ENCODE measurements at places on chromosomes 6 and 20.
A peak's percentile ranks its signal among the peaks of the same experiment; 100 is the strongest.

GRCh38 chr6:129338683-129339082, 371.3 kb downstream of the ARHGAP18 start:
- DNase-seq, result no peak

DNA sequence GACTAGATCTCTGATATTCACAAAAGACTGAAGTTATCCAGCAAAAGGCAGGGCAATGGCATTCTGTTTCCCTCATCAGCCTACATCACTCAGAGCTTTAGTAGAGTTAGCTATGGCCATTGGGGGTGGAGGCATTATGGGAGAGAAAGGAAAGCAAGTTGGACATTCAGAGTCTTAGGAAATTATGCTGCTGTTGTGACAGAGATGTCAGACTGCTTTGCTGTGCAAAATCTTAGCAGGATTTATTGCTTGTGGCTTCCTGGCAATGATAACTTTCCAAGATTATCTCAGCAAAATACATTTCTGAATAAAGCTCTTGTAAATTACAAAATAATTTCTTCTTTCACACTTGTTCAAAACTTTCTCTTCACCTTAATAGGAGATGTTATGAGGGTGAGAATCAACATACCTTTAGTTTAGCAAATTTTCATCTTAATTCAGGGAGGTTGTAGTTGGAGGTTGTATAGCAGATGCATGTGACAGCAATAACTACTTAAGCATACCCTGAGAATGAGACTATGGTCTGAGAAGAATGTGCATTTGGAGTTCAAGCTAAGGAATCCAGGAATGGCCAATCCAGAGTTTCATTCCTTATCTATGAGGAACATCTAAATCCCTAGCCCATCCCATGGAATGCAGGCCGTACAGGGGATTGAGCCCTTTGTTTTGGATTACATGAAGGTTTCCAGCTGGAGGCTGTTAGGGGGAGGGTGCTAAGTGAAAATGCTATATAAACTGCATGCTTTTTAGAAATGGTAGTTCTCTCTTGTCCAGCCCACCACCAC, 179.8 kb downstream of the HAO1 start:
- DNase-seq, result no peak

DNA sequence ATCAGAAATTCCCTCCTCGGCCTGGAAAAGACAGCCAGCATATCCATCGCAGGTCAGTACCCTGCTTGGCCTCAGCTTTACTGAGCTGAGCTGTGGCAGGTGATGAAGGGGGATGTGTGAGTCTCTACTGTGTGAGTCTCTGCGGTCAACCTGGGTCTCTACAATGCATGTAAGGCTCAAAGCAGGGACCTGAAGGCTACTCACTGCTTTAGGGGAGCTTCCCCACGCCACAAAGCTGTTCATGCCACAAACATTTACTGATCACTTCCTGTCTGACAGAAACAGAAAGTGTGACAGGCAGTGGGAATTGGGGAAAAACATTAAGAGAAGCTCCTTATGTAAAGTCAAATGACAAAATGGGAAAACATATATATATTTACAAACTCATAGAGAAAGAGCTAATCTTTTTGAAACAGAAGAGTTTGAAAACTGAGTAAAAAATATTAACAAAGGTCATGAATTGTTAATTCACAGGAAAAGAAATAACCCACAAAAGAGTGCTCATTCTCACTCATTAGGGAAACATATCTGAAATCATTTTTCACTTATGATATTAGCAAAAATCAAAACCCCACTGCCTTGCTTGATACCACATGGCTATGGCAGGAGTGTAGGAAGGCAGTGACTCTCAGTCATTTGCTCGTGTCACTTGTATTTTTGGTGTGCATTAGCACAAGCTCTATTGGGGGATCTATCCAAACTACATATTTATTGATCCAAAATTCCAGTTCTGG, 5.8 kb downstream of the BTN3A3 start:
- DNase-seq, result no peak

- DNase-seq, result no peak
These were observed 126.0 kb downstream of the MTHFD1L start for GRCh38 chr6:150991487-150991886.

DNA sequence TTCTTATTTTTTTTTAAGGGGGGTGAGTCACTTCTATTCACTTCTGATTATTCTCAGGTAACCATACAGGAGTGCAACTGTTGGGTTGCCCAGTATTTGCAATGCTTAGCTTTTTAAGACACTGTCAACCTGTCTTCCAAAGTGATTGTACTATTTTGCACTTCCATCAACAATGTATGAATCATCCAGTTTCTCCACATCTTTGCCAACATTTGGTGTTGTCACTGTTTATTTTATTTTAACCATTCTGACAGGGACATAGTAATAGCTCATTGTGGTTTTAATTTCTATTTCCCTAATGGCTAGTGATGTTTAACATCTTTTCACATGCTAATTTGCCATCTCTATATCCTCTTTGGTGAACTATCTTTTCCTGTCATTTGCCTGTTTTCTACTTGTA, 1.4 kb upstream of the SLC13A3 start:
- DNase-seq, result no peak

DNA sequence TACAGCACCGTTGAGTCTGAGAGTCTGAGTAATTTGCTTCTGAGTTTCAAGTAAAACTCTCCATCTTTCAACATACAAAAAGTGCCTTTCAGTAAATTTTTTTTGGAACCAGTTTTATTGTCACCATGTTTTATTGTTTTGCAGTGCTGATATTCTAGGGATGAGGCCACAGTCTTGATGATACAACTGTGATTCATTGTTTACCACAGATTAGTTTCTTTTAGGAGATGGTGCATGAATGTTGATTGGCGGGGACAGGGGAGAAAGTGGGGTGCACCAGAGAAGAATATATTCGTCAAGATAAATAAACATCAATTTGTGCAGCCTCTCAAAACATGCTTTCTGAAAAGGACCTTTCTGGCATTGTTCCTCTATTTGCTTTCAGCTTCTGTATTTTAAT, 109.0 kb downstream of the MCHR2 start:
- DNase-seq, result no peak

GRCh38 chr6:25732468-25733198, 21.9 kb upstream of the SLC17A4 start:
- DNase-seq, result no peak

DNA sequence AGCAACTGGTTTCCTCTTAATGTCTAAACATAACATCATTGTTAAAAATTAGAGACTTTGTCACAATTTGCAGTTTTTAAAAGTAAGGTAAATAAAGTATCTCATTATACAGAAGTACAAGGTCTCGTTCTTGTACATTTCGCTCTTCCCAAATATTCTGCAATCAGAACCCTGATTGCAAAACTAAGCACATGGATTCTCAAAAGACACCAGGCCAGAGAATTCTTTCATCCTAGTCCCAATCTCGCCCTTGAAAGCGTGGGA, 355 bp upstream of the AKAP7 start:
- no peak for DNase-seq

GRCh38 chr6:103720393-103720792, 1139.3 kb downstream of the HACE1 start:
- DNase-seq, result no peak

- DNase-seq, result no peak
These were observed 188.1 kb upstream of the CEP162 start for GRCh38 chr6:84415517-84415916.

GRCh38 chr6:15504581-15505350, 158.1 kb downstream of the DTNBP1 start:
- DNase-seq, result peak; percentile 79

DNA sequence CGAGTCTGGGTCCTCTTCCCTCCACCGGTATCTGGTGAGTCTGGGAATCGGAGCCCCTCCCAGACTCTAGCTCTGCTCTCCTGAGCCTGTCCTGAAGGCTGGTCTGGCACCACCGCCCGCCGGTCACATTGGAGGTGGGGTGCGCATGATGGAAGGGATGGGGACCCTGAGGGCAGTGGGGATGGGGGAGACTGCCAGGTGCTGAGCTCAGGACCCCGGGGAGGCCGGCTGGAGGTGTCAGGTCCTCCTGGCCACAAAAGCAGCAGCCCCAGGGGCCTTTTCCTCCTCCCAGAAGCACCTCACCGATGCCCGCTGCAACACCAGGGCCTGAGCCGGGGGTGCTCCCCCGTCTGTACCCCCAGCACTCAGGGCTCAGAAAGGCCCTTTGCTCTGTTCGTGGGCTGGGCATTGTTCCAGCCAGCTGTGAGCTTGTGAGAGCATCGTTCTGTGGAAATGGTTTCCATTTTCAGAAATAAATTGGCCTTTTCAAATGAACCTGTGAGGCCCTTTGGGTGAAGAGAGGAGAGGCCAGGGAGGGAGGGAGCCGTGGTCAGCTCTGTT, 2.5 kb upstream of the NPBWR2 start:
- DNase-seq, result no peak

- DNase-seq, result no peak
These were observed 5.2 kb downstream of the NKAIN4 start for GRCh38 chr20:63248835-63249591.

GRCh38 chr20:53019464-53019863, 47.3 kb downstream of the TSHZ2 start:
- DNase-seq, result no peak

GRCh38 chr6:143843677-143843999, 500 bp downstream of the LTV1 start:
- DNase-seq, result no peak
